ENCODE measurements at places on chromosomes 5 and 9.

DNA sequence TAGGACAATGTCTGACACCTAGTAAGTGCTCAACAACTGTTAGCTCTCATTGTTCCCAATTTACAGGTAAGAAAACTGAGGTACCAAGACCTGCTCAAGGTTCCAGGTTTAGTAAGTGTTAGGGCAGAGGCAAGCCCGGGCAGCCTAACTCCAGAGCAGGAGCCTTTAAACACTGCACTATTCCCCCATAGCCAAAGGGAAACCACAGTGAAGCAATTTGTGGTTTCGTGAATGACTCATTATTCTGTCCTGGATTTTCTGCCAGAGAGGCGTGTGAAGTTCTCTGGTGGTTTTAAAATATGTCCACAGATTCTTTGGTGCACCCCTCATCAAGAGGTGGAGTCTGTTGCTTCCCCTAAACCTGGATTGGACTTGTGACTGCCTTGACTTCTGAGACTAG is 1.0 kb upstream of the MCC start:
- peak; percentile 48 for DNase-seq

GRCh38 chr5:139660923-139661814 is 13.0 kb downstream of the CXXC5 start:
- no peak for DNase-seq

DNA sequence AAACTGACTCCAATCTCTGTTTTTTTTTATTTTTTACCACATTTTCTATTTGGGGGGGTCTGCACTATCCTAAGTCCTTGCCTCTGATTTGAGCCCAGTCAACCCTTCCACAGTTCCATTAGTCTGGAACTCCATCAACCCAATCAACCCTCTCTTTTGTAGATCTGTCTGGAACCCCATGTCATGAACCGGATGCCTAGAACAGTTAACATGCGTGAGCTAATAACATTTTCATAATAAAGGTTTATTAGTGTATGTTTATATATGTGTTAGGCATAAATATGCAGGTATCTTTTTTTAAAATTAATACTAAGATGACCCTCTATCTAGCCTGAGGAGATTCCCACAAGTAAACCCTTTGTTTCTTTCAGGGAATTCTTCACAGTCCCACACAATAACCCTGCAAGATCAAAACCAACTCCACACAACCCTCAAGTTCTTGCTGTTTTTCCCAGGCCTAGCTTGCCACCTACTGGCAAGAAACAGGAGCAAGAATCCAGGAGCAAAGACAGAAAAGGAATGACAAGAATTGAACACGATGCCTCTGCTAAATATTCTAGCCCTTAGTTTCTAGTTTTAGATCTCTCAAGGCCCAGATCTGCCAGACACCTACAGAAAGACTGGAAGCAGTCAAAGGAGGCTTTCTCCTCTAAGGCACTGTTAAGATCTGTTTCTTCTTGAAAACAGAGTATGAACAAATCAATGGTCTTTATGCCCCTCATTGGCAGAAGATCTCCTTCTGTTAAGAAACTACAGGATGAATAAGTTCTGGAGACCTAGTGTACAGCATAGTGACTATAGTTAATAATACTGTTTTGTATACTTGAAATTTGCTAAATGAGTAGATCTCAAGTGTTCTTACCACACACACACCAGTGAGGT is 100.4 kb downstream of the TRIM36 start:
- no peak for DNase-seq

GRCh38 chr9:113929634-113930389 is 53.7 kb downstream of the ZNF618 start:
- DNase-seq = no peak

GRCh38 chr5:151039665-151040064 is 19.3 kb downstream of the GPX3 start:
- DNase-seq = no peak

GRCh38 chr9:134024214-134024792 is 978 bp upstream of the BRD3OS start:
- DNase-seq = no peak

DNA sequence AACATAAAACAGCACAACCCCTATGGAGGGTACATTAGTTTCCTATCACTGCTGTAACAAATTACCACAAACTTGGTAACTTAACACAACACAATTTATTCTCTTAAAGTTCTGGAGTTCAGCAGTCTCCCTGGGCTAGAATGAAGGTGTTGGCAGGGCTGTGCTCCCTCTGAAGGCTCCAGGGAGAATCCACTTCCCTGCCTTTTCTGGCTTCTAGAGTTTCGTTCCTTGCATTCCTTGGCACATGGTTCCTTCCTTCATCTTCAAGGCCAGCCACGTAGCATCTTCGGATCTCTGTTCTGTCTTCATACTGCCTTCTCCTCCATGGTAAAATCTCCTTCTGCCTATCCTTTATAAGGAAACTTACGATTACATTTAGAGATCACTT is 25.0 kb upstream of the GSN start:
- no peak for DNase-seq

DNA sequence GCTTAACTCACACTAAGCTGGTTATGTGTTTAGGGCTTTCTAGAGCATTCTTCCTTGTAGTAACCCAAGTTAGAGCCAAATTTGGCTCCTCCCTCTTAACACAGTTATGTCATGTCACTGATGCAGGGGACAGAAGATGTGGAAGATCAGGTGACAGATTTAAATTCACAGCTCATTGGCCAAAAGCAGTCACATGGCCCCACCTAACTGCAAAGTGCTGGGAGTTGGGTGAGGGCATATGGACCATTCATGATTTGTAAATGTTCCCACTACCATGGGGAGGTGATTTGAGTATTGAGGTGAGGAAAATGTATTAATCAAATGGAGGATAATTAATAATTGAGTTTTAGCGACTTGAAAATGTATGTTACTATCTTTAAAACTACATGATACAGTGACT is 829.4 kb downstream of the CDH12 start:
- no peak for DNase-seq

DNA sequence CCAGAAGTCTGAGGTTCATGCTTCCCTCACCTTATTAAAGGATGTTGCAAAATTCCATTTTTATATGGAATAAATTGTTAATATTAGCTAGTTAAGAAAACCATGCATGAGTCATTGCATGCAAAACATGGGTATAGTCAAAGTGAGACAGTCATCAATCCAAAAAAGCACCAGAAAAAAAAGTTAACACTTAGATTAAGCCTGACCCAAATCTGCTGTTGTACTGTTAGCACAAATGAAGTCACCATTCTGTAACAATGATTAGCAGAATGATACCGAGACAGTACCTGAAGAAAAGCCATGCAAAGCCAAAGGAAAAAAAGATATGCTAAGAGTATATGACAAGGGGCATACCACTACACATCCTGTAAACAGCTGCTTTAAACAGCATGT is 49.5 kb downstream of the PKD2L2 start:
- no peak for DNase-seq

DNA sequence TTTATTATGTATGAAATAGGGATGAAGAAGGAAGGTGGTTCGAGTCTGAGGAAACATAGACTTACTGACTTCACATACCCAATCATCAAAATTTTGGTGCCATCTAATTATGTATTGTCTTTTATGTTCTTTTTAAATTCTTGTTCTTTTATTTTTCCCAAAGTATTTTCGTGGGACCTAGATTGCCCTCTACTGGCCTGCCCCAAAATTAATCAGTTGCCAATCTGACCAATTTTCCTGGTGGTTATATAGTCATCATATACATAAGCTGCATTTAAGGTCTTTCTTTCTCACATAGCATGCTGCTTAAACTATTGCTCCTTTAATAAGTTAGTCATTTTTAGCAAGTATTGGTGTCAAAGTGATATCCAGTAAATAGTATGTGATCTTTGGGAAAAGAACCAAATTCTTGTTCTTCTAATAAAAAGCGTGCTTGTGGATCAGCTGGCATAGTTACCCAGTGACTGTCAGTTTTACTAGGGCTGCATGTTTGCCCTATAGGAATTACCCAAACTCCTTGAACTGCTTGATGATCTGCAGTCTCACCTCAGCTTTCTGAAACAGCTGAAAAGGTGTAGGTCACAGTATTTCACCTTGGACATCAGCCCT is 223.5 kb downstream of the SH3GL2 start:
- DNase-seq = no peak

- DNase-seq = no peak
Measured at GRCh38 chr5:118921866-118922265, 66.5 kb downstream of the DTWD2 start.

DNA sequence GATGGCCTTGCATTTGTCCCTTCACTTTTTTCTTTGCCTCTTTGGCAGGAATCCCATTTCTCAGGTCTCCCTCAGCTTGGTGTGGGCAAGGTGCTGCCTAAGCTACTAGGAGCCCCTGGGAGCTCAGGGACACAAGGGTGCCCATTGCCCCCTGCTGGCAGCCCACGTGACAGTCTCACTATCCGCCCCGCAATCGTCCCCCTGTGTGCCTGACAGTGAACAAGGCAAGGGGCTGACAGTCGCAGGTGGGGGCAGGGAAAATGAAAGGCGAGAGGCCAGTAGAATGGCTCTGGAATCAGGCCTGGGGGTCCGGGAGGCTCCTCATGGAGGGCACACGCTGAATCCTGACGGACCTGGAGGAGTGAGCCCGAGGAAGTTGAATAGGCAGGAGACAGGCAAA is 2.0 kb upstream of the PCDH12 start:
- DNase-seq = peak; percentile 46

DNA sequence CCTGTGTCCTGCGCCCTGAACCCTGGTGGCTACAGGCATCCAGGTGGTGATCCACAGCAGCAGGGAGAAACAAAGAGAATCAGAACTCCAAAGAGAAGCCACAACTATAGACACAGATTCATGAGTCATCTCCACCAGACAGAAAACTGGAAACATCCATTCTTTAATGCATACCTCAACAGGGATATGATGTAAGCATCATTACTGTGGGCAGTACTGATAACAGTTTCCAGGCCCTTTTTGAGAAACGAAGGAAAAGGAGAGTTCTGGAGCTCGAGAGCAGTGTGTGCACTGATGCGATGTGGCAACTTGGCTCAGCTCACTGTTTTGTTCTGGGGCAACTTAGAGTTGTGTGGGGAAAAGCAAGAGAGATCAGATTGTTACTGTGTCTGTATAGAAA is 215.6 kb upstream of the ADAMTS16 start:
- DNase-seq = no peak

DNA sequence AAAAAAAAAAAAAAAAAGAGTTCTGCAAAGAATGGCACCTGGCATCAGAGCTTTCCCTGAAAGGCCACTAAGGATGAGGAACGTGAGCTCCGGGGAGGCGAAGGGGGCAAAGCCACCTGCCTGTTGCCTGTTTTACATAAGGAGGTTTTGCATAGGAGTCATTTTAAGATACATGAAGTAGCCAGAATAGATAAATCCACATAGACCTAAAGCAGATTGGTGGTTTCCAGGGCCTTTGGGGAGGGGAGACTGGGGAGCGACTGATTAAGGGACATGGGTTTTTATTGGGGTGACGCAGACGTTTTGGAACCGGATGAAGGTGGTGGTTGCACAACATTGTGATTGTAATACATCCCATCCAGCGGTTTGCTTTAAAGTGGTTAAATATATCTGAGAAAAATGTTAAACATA is 7.1 kb downstream of the NEK6 start:
- no peak for DNase-seq

- no peak for DNase-seq
Measured at GRCh38 chr5:35438786-35439185, 178.9 kb upstream of the SPEF2 start.
